Stimulated activated CD8-positive, alpha-beta memory T cell treated with anti-CD3 and anti-CD28 coated beads, Interleukin-15, amount 100 ng/mL, for 48 hours (primary cell): ENCODE measurements at places on chromosomes 5 and 9.

GRCh38 chr5:84393969-84394368, 9.3 kb upstream of the EDIL3 start:
- DNase-seq: no peak

DNA sequence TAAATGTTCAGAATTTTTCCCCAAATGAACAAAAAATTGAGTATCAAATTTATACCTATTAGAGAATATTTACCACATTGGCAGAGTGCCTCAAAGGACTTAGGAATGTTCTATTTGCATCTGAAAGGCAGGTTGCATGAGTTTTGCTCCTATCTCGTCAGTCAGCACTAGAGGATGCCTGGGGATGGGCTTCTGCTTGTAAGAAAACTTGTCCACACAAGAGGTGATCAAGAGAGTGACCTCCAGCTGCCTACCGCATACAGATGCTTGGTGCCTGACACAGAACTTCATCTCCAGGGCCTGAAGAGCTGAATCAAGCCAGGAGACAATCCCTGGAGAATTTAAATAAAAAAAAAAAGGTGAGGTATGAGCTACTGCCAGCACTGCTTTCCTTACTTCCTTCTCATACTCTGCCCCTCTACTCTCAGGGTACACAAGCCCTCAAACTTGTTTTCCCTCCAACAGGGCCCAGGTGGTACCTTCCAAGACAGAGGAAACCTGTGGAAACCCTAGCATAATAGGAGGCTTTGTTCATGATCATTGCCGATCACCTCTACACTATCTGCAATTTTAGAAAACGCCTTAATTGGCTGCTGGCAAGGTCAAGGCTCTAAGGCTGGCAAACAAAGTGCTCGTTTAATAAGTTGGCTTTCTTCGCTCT, 166.6 kb downstream of the ELAVL2 start:
- DNase-seq: no peak

- no peak for DNase-seq
These were observed 74.2 kb downstream of the MAMDC2 start for GRCh38 chr9:70117835-70118319.

DNA sequence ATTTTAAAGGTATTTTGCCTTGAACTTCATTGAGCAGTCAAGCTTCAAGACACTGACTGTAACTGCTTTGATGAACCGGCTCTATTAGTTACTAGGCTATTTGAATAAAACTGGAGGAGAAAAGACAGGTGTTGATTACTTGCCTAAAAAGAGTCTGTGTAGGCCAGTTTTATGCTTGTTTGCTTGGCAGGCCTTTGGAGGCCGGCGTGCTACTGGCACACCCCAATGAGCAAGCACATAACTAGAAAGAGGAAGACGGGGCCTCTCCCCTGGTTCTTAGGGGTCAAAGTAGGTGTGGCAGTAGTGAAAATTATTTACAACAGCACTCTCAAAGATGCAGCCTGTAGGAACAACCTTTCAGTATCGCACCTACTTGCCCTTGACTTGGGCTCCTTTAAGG, 2.1 kb upstream of the ZFR start:
- DNase-seq: no peak

DNA sequence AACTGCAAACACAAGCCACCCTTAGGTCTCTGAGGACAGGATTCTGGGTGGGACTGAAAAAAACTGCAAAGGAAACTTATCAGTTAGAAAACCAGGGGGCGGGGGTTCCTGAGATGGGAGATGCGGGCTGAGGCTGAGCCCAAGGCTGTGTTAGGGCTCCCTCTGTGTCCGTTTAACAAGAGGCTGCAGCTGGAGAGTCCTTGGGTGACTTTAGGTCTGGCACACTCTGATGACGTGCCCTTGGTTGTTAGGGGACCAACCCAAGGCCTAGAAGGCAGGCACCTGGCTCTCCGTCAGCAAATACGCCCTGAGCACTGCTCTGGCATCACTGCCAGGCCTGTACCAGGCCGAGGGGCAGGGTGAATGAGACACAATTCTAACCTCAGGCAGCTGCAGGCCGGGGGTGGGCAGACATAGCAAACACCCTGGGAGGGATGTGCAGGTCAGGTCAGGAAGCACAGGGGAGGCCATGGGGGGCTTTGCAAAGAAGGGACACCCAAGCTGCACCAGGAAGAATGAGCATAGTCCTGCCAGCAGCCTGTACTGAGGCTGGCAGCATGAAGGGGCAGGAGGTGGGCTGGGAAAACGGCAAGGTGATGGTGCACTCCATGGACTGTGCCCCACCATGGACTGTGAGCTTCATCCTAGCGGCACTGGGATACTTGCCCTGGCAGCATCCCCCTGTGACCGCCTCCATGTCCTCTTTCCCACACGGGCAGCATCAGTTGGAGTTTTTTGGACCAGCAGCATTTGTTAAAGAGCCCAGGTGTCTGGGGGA, 137.9 kb downstream of the GABBR2 start:
- no peak for DNase-seq

GRCh38 chr5:176418251-176418650, 1.9 kb upstream of the CLTB start:
- DNase-seq: no peak

DNA sequence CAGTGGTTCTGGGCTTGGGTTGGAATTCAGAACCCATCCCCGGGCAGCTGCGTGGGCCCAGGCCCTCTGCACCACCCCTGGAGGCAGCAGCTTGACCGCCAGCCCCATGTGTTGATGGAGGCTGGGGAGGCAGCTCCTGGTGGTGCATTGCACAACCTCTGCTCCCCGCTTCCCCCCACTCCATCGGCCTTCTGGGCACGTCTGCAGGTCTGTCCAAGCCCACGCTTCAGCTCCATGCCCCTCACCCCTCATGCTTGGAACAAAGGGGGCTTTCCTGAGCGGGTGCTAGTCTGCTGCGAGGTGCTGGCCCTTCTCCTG, 1.4 kb downstream of the NCS1 start:
- DNase-seq: no peak

DNA sequence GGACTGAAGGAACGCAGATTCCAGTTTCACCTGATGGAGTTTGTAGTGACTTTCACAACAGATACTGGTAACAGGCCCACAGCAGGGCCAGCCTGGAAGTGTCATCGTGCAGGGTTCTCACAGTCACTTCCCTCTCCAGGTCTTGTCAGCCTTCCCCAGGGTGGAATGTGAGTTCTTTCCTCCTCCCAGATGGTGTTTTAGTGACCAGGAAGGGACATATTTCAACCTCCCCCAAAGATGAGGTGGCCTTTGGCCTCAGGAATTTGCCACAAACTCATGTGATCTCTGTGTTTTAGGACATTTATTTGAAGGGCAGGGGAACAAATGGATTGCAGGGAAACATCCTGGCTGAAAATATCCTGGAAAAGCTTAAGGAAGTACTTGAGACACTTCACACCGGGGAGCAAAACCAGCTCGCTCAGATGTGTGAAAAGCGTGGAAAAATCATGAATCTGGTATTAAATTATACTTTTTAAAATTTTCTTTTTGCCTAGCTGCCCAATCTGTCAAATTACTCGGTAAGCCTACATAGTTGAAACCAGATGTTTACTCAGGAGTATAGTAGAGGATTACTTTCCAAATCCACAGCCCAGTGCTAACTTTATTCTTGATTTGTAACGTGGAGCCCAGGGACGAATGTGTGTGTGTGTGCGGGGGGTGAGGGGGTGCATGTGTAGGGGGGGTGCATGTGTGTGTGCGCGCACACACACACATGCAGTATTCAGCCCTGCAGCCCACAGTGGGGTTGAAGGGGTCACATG, 66.8 kb downstream of the PTPDC1 start:
- DNase-seq: no peak

- DNase-seq: no peak
These were observed 590.4 kb downstream of the PRELID2 start for GRCh38 chr5:145244788-145245187.

- no peak for DNase-seq
These were observed 24.8 kb downstream of the PPP3R2 start for GRCh38 chr9:101569741-101570501.

GRCh38 chr5:74182603-74183002, 457.9 kb downstream of the ENC1 start:
- no peak for DNase-seq

DNA sequence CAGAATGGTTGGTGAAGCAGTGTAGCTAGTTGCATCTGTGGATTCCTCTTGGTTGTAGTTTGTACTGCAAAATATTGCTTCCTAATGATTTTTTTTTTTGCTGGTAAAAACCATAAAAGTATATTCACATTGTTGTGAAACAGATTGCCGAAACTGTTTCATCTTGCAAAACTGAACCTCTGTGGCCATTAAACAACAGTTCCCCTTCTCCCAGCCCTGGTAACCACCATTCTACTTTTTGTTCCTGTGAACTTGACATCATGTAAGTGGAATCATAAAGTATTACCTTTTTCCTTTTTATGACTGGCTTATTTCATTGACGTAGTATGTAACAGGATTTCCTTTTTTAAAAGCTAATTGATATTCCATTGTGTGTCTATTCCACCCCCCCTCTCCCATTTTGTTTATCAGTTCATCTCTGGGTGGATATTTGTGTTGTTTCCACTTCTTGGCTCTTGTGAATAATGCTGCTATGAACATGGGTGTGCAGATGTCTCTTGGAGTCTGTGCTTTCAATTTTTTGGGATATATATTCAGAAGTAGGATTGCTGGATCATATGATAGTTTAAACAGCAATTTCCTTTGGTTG, 11.8 kb downstream of the SUB1 start:
- no peak for DNase-seq

DNA sequence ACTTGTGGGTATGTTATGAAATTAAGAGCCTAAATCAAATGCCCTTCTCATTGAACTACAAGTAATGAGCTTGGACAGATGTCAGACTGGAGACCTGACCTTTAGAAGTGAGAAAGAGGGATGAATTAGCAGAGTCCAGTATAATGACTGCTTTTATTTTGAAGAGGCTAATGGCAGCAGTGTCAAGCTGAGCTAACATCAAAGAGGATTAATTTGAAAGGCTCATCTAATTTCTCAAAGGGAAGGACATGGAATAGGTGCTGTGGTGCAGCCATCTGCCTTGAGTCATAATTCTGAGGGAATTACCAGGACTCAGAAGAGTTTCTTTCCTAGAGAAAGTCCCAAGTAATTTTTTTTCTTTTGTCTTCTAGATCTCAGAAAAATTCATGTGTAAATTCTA, 57.6 kb downstream of the FAM81B start:
- no peak for DNase-seq

DNA sequence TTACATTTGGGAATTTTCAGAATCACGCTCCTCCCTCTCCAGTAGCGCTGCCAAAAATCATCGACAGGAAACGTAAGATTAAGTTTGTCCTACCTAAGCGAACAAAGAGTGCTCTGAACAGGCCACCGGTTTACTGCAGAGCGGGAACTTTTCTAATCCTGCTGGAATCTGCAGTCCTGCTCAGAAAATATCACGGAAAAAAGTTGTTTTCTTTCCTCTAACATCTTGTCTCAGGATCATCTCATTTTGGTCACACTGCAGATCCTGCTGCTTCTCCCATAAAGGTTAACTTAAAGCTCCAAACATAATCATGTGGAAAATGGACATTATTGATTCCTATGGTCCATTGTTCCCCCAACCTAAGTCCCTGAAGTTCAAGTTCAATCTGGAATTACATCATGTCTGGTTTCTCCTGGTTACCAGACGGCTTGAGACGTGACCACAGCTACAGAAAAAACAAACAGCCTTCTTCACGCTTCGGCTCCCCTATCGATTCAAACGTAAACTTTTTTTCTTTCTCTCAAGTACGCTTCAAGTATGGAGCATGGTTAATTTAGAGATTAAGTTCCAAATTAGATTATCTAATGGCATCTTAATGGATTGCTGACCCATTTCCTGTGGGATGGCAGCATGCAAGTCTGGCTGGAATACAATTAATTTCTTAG, 217.6 kb downstream of the NFIB start:
- DNase-seq: no peak

DNA sequence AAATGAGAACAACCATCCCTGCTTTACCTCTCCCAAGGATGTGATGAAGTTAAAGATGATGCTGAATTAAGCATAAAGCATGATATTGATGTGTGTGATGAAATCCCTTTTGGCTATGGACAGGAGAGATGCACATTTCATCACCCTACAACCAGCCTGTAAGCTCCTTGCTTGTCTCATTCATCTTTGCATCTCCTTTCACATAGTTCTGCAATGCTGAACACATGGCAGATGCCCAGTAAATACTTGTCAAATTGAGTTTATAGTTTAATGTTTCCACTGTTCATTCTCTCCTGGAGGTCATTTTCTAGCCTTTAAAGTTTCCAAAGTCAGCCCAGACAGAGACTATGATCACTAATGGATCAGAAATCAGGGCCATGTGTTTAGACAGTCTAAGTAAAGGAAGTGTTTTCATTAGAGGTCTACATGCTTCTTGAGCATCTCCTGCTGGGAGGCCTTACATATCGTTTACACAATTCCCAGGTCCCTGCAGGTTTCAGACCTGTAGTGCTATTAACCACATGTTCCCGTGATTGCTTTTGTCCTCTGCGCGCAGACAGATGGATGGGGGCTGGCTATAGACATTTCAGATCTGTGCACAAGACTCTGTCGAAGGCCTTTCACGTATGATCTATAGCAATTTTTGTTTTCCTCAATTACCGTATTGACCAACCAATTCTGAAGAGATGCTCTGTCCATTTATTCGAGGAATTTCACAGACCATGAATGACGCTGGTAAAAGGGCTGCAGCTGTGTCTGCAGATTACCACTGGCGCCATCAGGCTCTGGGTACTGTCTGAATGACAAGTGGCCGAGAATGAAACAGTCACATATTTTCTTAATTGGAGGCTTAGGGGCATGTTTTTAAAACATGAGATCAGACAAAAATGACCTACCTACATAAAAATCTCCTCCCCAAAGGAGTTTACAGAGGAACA, 49.0 kb upstream of the CKMT2 start:
- no peak for DNase-seq

DNA sequence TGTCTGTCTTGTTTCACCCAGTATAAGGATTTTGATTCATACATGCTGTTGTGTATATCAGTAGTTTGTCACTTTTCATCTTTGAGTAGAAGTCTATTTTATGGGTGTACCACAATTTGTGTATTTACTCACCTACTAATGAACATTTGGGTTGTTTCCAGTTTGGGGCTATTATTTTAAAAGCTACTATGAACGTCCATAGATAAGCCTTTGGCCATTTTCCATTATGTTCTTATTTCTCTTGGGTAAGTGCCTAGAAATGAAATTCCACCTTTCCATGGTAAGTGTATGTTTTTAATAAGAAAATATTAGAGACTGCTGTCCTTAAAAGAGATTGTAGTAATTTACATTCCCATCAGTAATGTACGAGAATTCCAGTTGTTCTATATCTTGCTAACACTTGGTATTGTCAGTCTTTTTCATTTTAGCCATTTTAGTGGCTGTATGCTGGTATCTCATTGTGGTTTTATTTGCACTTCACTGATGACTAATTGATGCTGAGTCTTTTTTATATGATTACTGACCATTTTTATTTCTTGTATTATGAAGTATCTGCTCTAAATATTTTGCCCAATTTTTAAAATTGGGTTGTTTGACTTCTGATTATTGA, 17.9 kb upstream of the PDE8B start:
- no peak for DNase-seq

GRCh38 chr5:31844622-31845345, 205.9 kb downstream of the PDZD2 start:
- no peak for DNase-seq
